ENCODE measurements at places on chromosomes 6 and 20.

GRCh38 chr6:47413752-47414422 is 63.7 kb upstream of the CD2AP start:
- no peak for DNase-seq
- H3K4me1 ChIP-seq = peaks cover 16% of the 10 kb centered on the region
- no peaks in the 10 kb centered on the region for H3K27me3 ChIP-seq
- H3K4me3 ChIP-seq = peak overlapping the region; percentile 51
- H3K36me3 ChIP-seq = no peaks in the 10 kb centered on the region

GRCh38 chr6:41836022-41836659 is 48.6 kb downstream of the TOMM6 start:
- peaks cover 10% of the 10 kb centered on the region for H3K36me3 ChIP-seq
- H3K27ac ChIP-seq = no peak overlapping the region
- peaks cover 3% of the 10 kb centered on the region for H3K4me1 ChIP-seq
- no peak for DNase-seq
- no peak overlapping the region for H3K4me3 ChIP-seq

- H3K27me3 ChIP-seq = no peaks in the 10 kb centered on the region
- H3K36me3 ChIP-seq = no peaks in the 10 kb centered on the region
- H3K4me1 ChIP-seq = peaks cover 23% of the 10 kb centered on the region
These were observed 973.8 kb upstream of the SLC35B3 start for GRCh38 chr6:9409126-9409525.

DNA sequence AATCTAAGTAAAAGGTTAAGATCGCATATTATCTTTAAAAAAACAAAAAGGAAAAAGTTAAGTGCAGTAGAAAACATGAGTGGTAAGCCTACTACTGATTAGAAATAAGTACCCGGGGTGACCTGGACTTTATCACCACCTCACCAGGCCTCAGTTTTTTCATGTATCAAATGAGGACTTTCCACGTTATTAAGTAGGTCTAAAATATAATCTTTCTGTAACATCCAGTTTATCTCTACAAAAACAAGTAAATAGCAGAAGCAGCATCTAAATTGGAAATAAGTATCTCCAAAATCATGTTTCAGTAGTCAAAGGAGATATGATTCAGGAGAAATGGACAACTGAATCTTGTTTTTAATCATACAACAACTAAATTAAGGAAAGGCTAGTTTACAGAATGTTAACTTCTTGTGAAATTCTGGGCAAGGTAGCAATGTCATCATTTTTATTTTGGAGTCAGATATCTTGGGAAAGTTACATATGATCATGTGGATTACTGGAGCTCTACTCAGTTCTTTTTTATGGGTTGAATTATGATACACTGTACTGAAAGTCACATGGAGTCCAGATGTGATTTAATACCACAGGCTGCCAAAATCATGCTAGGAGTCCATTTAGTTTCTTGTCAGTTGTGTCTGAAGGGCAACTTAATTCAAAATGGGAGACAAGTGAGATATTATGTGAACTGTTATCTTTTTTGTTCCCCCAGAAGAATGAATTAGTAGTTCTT is 114.7 kb upstream of the PRL start:
- no peak for DNase-seq
- H3K4me1 ChIP-seq = peaks cover 40% of the 10 kb centered on the region
- H3K4me3 ChIP-seq = no peak overlapping the region

- peak overlapping the region; percentile 92 for H3K27ac ChIP-seq
- no peak for DNase-seq
- H3K27me3 ChIP-seq = no peaks in the 10 kb centered on the region
- no peak overlapping the region for H3K4me3 ChIP-seq
- H3K4me1 ChIP-seq = peaks cover 15% of the 10 kb centered on the region
These were observed 6.4 kb downstream of the RMND1 start for GRCh38 chr6:151445482-151445881.

DNA sequence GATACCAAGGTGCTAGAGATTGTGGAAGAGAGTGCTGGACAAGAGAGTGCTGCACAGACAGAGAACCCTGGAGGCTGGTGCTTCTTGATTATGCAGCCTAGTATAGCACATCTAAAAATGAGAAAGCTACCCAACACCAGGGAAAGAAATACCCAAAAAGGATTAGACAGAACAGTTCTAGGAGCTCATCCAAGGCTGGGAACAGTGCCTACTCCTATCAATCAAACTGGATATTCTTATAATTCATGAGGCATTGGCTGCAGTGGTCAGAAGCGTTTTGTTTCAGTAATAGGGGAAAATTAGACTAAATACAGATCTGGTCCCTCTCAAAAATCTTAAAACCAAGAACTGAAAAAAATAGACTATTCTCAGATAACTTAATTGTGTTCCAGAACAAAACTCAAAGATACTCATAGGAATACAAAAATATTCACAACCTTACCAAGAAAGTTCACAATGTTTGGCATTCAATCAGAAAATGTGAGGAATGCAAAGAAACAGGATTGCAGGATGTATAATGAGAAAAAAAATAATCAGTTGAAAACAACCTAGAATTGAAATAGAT is 222.9 kb downstream of the EPHA7 start:
- H3K27me3 ChIP-seq = no peaks in the 10 kb centered on the region
- no peak for DNase-seq
- no peak overlapping the region for H3K4me3 ChIP-seq
- peak overlapping the region; percentile 54 for H3K27ac ChIP-seq

DNA sequence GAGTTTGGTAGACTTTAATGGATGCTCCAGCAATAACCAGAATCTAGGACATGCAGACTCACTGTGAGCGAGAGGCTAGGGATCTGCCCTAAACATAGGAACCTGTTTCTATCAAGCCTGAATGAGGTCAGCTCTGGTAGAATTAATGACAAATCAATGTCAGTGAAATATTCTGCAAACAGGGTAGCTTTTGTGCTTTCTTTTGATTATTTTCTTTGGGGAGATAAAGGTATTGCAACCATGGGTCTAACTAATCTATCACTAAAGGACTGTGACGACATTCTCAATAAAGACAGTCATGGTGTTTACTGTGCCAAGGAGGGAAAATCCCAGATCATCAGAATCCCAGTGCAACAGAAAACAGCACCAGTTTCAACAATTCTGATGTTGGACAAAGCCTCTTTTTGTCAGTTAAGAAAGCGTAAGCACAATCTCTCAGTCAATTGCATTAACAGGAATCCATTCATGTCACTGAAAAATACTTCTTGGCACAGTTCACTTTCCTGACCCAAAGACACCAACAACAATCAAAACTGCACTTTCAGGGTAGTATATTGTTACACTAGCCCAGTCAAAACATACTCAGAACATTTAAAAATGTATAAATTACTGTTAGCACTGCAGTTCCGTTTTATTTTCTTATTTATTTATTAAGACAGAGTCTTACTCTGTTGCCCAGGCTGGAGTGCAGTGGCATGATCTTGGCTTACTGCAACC is 36.8 kb upstream of the SMIM29 start:
- no peak for DNase-seq
- H3K4me1 ChIP-seq = no peaks in the 10 kb centered on the region

DNA sequence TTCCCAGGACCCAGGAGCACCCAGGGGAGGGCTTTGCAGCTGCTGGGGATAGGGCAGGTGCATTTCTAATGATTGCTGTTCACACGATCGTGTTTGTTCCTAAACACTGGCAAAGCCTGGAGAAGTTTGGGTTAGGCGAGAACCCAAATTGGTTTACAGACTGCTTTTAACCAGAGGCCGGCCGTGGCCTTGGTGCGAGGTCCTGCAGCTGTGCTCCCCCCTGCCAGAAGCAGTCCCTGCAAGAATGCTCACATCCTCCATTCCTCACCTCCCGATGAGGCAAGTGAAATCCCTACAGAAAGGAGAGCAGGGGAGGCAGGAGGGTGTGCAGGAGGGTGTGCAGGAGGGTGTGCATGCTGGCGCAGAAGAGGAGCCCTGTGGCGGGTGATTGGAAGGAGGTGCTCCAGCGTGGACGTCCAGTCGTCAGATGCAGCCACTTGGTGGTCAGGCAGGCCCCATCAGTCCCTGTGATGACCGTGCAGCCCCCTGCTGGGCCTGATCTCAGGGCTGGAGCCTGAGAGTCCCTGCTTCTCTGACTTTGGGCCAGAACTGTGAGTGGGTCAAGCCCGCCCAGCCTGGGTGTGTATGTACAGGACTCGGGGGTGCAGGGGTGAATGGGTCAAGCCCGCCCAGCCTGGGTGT is 55.7 kb upstream of the FRMD1 start:
- no peak overlapping the region for H3K27ac ChIP-seq
- peaks cover 22% of the 10 kb centered on the region for H3K27me3 ChIP-seq
- no peaks in the 10 kb centered on the region for H3K36me3 ChIP-seq
- peaks cover 37% of the 10 kb centered on the region for H3K4me1 ChIP-seq

DNA sequence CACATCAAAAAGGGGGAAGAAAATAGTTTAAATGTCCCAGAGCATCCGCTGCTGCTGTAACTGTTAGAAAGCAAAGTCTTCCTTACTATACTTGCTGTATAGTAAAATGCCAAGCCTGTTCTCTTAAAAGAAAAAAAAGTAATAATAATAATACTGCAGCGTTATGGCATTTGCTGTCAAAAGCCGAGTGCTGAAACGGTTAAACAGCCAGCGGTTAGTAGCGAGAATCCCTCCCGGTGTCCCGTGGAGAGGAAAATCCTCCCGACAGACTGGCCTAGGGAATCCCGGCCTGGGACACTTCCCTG is 19.5 kb upstream of the NFATC2 start:
- peak overlapping the region; percentile 68 for H3K4me3 ChIP-seq
- DNase-seq = no peak
- H3K27ac ChIP-seq = peak overlapping the region; percentile 95
- peaks cover 42% of the 10 kb centered on the region for H3K27me3 ChIP-seq
- no peaks in the 10 kb centered on the region for H3K36me3 ChIP-seq

GRCh38 chr6:114096561-114097172 is 125.7 kb upstream of the HDAC2 start:
- H3K4me3 ChIP-seq = no peak overlapping the region
- no peaks in the 10 kb centered on the region for H3K36me3 ChIP-seq
- H3K27me3 ChIP-seq = no peaks in the 10 kb centered on the region
- no peak overlapping the region for H3K27ac ChIP-seq
- no peaks in the 10 kb centered on the region for H3K4me1 ChIP-seq

DNA sequence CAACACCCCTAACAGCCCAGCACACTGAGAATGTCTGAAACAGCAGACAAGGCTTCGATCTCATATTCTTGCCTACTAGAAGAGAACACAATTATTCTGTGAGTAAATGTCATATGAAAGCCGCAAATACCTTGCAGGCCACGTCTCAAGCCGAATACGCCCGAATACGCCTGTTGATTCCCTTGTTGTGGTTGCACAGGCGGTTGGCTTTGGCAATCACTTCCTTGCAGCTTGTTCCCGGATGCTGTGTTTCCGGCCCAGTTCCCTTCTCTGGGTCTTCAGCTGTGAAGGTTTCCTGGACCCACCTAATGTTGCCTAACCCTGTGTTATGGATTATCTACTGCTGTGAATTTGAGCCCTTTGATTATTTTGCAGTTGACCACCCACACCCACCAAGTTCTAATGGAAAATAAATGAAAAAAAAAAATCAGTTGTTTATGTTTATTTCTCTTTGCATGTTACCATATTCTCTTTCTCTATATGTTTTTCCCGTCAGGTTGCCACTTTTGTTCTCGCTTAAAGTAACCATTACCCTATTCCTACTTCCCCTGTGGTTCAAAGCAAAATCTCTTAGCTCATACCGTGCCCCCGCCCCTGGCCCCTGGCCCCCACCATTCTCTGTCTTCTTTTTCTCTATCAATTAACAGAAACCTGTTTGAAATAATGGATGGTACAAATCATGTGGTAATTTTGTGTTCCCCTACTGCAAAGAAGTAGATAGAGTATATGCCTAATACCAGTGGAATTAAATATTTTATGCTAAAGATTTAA is 172.4 kb downstream of the ADGB start:
- H3K4me3 ChIP-seq = no peak overlapping the region
- no peaks in the 10 kb centered on the region for H3K27me3 ChIP-seq
- H3K27ac ChIP-seq = no peak overlapping the region
- no peaks in the 10 kb centered on the region for H3K4me1 ChIP-seq
- DNase-seq = no peak

DNA sequence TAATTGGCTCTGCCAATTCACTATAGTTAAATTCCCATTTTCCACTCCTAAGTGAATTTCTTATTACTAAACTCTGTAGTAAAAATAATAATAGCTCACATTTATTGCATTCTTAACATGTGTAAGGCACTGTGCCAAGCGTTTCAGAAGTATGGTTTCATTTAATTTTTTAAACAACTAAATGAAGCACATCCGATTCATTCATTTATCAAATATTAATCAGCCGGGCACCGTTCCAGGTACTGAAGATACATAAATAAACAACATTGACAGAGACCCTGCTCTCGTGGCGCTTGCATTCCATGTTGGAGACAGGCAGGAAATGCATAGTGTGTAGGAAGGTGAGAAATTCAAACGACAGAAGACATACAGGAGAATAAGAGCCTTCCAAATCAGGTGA is 423.2 kb upstream of the JARID2 start:
- H3K4me1 ChIP-seq = peaks cover 40% of the 10 kb centered on the region
- DNase-seq = no peak
- no peak overlapping the region for H3K27ac ChIP-seq
- no peaks in the 10 kb centered on the region for H3K36me3 ChIP-seq
- peaks cover 30% of the 10 kb centered on the region for H3K27me3 ChIP-seq

DNA sequence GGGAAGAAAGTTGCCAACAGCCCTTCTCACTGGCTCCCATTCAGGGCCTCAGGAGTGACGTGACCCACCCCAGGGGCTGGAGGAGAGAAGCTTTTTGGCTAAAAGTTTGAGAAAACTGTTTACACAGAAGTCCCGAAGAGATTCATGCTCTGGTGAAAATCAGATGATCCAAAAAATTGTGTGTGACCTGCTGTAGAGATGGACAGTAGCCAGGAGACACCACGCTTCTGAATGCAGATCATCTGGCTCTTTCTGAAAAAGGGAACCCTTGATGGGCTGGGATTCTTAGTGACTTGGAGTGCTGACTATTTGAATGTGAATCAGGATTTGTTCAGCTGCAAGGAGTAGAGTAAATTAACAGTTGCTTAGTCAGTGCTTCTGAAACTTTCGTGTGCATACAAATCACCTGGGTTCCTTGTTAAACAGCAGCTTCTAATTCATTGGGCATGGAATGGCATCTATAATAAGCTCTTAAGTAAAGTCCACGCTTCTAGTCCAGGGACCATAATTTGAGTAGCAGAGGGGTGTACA is 265.1 kb downstream of the PREX1 start:
- H3K36me3 ChIP-seq = no peaks in the 10 kb centered on the region
- peaks cover 11% of the 10 kb centered on the region for H3K4me1 ChIP-seq
- no peak overlapping the region for H3K4me3 ChIP-seq
- DNase-seq = no peak
- H3K27ac ChIP-seq = no peak overlapping the region

All from mesothelial cell of epicardium (in vitro differentiated cells).